ENCODE measurements at places on chromosomes 7 and 10.

GRCh38 chr7:155287284-155287935 lies 10.3 kb upstream of the INSIG1 start:
- no peak for DNase-seq

DNA sequence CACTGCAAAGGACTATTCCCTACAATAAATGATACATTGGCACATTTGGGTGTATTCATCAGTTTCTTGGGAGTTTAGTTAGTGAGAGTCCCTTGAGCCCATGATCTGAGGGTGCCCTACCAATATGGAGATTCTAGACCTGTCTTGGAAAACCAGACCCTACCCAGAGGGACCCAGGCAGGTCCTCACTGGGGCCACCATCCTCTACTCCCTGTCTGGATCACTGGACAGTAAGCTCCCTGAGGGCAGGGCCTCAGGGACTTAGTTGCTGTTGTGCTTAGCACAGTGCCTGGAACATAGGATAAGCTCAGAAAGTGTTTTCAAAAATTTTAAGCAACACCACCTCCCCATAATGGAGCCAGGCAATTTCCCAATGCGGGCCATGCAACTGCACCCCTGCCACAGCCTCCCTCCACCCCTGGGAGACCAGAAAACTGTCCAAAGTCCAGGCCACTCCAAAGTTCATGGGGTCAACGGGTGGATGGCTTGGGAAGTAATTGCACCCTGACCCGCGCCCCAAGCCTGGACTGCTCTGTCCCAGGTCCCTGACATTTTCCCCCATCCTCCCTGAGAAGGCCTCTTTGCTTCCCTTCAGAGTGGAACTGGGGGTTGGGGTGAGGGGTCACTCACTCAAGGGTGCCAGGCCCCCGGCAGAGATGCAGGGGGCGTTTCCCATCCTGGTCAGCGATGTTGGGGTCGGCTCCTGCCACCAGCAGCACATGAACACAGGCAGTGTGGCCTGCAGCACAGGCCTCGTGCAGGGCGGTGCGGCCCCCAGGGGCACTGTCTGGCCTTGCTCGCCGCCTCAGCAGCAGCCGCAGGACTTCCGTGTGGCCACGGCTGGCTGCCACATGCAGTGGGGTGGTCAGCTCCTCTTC lies 1.0 kb downstream of the ASB10 start:
- DNase-seq: no peak

DNA sequence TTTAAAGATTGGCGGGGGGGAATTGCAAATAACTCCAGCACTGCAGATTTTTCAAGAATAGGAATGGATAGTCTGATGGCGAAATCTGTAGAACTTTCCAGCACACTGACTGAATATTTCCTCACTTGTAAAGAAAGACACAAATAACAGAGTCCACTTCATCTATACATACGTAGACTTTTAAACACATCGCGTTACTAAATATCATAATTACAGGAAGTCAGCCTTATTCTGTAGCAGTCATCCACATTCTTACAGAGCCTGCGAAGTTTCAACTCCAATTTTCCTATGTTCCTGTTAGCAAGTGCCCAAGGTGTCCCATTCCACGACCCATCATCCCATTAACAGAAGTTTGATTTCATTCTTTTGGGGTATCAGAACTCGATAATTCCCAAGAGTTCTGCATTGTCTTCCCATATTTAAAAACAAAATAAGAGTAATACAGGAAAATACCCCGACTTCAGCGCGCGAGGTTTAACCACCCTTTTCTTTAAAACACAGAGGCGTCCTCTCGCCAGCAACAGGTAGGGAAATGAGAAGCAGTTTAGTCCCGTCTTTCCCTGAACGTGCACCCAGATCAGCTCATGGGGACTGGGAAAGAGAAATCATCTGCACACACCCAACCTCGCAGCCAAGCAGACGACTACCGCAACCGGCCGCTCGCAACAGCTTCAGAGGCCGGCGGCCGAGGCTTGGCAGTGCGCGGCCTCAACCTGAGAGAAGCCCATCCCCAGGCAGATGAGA lies 880 bp downstream of the HERC4 start:
- DNase-seq: no peak

DNA sequence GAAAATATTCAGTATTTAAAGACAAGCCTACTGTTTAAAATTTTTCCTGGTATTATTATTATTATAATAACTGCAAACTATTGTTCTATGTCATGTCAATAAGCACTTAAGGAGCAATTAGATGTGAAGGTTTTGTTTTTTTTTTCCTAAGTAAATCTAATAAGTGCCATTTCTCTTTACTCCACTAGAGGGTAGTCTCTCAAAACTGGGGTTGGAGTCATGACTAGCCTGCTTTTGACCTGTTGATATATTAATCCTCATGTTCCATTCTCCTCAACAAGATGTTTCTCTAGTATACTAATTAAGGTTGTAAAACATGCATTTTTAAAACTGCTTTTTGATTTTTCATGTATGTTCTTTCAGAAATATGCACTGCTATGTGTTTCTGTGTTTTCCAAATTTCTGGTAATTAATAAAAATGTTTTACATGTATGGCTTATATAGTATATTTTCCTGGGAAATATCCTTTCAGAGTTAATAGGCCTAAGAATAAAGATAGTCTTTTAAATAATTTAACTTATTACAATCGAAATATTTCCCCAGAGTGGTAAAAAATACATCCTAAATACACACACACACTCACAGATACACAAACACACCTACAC lies 1.0 kb upstream of the LRRN3 start:
- no peak for DNase-seq

DNA sequence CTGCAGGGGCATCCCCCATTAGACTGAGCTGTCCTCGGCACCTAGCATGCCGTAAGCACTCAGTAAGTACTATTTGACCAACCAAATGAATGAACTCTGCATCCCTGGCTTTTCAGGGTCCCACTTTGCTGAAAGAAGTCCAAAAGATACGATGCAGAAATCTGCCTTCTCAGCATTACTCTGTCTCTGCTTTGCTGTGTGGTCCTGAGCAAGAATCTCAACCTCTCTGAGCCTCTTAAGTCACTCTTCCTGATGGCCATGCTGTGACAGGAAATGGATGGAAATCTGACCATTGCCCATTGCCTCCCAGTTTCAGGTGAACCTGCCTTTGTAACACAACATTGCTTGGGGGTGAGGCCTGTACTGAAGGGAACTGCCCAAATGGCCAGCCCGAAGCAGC lies 48.0 kb downstream of the GPAM start:
- DNase-seq: no peak

DNA sequence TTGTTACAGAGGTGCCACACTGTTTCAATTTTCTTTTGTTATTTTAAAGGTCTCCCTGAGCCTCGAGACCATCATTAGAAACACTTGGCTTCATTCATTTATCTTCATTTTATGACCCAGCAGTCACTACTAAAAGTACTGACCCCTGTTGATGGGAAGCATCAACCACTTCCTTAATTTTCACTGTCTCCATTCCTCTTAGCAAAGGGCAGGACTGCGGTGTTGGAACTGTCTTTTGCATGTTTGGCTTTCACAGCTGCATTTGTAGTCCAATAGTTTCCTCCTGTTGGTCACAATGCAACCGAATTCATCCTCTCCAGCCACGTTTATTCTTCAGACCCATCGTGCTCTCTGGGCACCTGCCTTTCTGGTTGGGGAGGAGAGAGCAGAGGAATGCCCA lies 46.7 kb upstream of the PDZD8 start:
- DNase-seq: no peak

DNA sequence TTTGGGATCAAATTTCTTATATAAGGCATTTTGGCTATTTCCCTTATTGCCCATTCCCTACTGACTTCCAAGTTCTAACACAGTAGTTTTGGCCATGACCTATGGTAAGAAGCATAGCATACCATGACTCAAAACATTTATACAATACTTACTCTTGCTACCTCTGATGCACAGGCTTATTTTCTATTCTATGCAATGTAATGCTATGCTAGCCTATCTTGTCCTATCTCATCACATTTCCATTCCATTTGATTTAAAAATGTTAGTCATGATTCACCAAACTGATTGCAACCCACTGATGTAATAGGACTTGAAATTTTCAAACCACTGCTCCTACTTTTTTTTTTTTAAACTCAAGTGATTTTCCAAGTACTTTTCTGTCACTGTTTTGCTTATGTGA lies 658.5 kb downstream of the TYW1 start:
- no peak for DNase-seq
